Skeletal muscle tissue (tissue), 5 donors: ENCODE measurements at places on chromosomes 4 and X. TPM values are rescaled to one million over a fixed set of nuclear protein-coding genes. Genes with fewer than 3 reads are reported as not detected.

Gene DCAF12L1
- total RNA-seq: 2.6 TPM

Gene ASB5
- total RNA-seq: 77.8 TPM

Gene HPGDS
- 7.3 TPM for total RNA-seq

Gene ZAR1
- not detected for total RNA-seq

Gene GLUD2
- total RNA-seq: 3.7 TPM

Gene STAP1
- total RNA-seq: 0.52 TPM

Gene APLN
- total RNA-seq: 4.2 TPM

Gene MED12
- 37.6 TPM for total RNA-seq

Gene VSIG4
- 37.1 TPM for total RNA-seq

Gene IRF2
- total RNA-seq: 18.8 TPM

Gene RAB9B
- 19.8 TPM for total RNA-seq

Gene FHDC1
- 3.7 TPM for total RNA-seq

Gene PDZD4
- 2.6 TPM for total RNA-seq

Gene SPARCL1
- total RNA-seq: 116 TPM

Gene CYSLTR1
- 7.3 TPM for total RNA-seq

Gene PLS3
- total RNA-seq: 71.0 TPM

Gene ADH5
- 71.0 TPM for total RNA-seq

Gene CTAG1A
- total RNA-seq: not detected

Gene LONRF3
- total RNA-seq: 3.7 TPM

Gene TLR2
- 4.7 TPM for total RNA-seq

Gene DNAAF6
- not detected for total RNA-seq

Gene ADGRG2
- 7.8 TPM for total RNA-seq

Gene SRD5A3
- total RNA-seq: 4.2 TPM

Gene LAMP2
- 83.0 TPM for total RNA-seq

Gene PAK3
- total RNA-seq: 4.7 TPM

Gene ANKRD50
- total RNA-seq: 77.8 TPM

Gene AMTN
- not detected for total RNA-seq

Gene CFAP47
- under 0.01 TPM for total RNA-seq

Gene FBXW7
- 102 TPM for total RNA-seq

Gene BST1
- total RNA-seq: 5.2 TPM

Gene GRIA2
- 3.1 TPM for total RNA-seq

Gene CXorf49B
- not detected for total RNA-seq

Gene ZC4H2
- total RNA-seq: 4.2 TPM

Gene PAGE1
- total RNA-seq: not detected

Gene CLCN5
- total RNA-seq: 91.3 TPM

Gene USP17L30
- total RNA-seq: not detected

Gene DKK2
- total RNA-seq: 28.2 TPM

Gene UBA1
- total RNA-seq: 57.4 TPM

Gene PLCXD1
- total RNA-seq: 5.2 TPM

Gene ADH7
- not detected for total RNA-seq

Gene CTAG2
- total RNA-seq: not detected

Gene CFP
- 3.7 TPM for total RNA-seq

Gene AWAT1
- not detected for total RNA-seq

Gene CSAG1
- not detected for total RNA-seq

Gene CXorf51A
- not detected for total RNA-seq
